ENCODE measurements at places on chromosomes 16 and 17.

DNA sequence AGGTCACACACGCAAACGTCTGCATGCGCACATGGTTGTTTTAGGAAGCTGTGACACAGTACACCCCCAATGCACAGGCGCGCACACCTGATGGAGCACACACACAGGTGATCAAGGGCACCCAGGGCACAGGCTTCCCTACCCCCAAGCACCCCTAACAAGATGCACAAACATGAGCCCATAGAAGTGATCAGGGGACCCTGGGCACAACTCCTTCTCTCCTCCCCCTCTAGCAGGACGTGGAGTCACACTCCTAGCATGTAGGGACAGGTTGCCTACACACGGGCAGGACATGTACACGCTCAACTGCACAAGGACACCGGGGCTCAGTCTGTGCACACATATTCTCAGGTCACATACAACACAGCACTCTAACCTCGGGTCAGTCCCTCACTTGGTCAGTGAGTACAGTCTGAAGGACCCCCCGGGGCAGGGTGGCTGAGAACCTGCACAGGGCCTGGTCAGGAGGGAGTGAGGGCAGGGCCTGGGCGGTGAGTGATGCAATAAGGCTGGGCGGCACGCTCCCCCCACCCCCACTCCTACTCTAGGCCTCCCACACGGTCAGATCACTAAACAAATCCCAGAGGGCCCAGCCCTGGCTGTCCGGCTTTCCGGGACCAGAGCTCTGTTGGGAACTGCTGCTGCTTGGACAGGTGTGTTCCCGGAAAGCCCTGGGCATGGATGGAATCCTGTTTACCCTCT is 751 bp upstream of the DOC2B start:
- no peak for DNase-seq

- DNase-seq, result no peak
These were observed 33.2 kb upstream of the MEAK7 start for GRCh38 chr16:84537491-84538151.

DNA sequence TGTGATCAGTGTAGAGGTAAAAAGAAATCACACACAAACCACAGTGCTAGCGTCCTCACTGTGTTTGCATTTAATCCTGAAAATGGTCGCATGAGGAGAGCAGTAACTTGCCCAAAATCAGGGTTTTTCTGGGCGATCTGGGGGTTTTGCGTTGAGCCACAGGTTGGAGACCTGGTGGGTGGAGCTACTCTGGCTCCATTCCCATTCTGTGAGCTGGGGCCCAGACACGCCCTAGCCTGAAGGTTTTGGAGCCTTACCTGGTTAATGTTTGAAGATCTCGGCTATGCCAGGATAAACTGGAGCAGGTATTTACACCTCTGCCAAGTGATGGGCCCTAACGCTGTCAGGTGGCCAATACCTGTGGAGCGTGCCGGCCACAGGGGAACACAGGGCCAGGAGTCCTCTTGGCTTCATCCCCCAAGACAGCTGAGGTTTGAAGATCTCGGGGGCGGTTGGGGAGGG is 48.4 kb downstream of the MPRIP start:
- no peak for DNase-seq

- no peak for DNase-seq
These were observed 20.5 kb upstream of the JPH3 start for GRCh38 chr16:87581857-87582215.

DNA sequence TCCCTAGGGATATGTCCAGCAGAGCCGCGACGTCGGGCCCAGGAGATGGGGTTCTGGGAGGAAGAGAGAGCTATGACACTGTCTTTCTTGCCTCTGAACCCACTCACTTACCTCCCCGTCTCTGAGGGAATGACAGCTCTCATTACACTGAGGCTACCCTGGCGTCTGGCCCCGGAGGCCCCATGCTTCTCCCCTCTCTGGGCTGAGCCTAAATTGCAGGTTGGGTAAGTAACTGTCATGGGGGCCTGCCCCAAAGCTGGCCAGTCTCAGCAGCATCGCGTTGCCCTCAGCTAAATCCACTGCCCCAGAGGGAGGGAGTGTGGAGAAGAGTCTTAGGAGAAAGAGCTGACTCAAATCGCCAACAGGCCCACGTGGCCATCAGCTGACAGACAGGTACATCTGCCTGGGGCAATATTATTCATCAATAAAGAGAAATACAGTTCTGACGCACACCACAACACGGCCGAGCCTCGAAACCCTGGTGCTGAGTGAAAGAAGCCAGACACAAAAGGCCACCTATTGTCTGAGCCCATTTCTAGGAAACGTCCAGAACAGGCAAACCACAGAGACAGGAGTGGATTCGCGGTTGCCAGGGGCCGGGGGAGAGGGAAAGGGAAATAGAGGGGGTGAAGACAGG is 156.4 kb downstream of the C16orf95 start:
- DNase-seq, result no peak

GRCh38 chr16:66366433-66367299 is at the start of gene CDH5:
Gene CDH5 (plus strand): TSS chr16:66366691. CDS start chr16:66379338, 12,647 bp downstream.
- no peak for DNase-seq

- DNase-seq, result no peak
These were observed 37.5 kb downstream of the CHD9 start for GRCh38 chr16:53092284-53092683.

DNA sequence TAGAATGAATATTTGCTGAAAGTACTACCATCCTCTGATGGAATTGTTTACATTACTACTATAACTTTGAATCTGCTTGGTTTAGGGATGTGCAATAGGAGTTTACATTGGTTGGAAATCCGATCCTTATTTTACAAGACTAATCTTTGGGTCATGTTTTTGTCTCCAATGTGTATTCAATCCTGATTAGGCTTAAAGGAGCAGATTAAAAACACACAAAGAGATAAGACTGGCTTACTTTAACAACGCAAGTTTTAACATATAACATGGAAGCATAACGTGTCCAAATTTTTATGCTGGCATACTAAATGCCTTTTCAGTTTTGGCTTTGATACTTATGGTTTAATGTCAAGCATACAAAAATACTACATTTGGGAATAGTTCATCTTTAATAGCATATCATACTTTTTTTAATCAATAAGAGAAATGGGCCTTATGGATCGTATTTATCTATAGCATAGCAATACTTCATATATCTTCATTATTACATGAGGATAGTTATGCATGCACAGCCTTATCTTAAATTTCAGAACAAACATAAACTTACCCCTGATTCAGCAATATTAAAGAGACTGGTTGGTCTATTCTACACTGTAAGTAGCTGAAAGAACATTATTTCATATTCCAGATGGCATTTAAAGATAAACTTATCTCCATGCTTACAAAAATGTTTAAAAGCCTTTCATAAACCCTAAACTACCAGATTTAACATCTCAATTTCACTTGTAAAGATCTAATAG is 69.9 kb upstream of the NACA2 start:
- no peak for DNase-seq

- no peak for DNase-seq
These were observed 189.7 kb downstream of the TMEM132E start for GRCh38 chr17:34769049-34769448.

- DNase-seq, result no peak
These were observed 47.8 kb upstream of the RASL10B start for GRCh38 chr17:35683591-35683990.

GRCh38 chr16:29779474-29779873 is 1.4 kb downstream of the ZG16 start:
- DNase-seq, result no peak

DNA sequence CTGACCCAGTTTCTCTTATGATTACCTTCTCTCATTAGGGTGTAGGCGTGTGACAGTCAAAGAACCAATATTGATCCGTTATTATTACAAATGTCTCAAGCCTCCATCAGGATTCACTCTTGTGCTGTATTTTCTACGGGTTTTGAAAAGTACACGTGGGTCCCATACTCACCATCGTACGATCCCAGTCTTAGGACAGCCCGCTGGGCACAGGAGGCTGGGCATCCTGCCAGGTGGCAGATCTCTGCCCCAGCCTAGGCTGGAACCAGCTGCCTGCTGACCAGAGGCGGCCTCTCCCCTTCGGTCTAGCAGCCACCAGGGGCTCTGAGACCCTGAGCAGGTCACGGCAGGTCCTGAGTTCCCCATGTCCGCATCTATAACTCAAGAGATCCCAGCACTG is 2.0 kb upstream of the METRNL start:
- DNase-seq, result no peak

DNA sequence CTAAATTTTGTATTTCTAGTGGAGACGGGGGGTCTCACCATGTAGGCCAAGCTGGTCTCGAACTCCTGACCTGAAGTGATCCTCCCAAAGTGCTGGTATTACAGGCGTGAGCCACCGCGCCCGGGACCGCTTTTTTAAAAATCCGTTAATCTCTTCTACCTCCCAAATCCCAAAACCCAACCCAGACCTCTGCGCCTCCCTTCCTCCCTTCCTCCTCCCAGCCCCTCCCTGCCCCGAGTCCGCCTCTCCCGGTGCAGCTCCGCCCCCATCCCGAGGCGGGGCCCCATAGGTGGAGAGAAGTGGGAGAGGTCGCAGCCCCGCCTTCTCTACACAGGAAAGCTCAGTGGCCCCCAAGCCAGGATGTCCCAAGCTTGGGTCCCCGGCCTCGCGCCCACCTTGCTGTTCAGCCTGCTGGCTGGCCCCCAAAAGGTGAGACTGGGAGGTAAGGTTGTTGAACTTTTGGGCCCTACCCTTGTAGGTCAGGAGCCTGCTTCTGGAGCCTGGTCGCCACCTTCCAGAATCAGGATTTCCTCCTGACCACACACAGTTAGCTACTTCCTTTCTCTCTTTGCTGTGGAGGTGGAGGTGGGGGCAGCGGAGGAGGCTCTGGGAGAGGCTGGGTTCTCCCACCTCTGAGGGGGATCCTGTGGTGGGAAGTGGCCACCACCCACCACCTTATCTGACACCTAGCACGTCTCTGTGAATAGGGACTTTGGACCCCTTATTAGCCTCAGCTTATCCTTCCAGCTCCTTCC is at the start of gene TMEM92:
Gene TMEM92 (plus strand): TSS at position 325 of the 755 bp plus-strand sequence. CDS start 36 bp downstream, at position 361.
- no peak for DNase-seq

DNA sequence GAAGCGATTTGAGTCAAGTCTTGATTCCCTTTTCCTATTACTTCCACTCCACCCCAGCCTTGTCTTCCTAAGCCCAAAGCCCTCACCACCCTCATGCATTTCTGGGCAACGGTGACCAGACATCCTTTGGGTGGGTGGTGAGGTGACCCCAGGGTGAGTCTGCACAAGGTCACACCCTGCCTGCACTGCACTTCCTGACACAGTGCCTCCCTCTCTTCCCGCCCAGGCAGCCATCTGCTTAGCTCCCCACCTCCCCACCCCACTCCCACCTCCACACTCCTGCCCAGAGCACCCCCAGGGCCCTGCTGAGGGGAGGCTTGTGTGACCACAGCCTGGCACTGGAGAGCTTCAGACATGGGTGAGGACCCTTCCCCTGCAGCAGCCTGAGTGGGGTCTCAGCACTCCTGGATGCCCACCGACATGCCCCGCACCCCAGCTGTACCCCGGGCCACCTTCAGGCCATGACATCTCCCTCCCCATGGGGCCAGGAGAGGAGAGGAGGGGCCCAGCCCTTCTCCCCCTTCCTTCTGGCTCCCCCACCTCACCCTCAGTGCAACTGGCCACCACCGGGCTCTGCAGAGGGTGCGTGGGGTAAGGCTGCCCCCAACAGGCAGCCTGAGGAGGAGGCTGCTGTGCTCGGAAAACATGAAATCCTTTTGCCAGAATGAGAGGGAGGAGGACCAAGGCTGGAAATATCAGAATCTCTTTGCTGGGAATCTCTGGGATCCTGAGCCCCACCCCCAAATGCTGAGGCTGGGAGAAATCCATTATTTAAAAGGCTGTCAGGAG is 68.6 kb downstream of the CCT6B start:
- no peak for DNase-seq

- DNase-seq, result no peak
These were observed 1.0 kb upstream of the MPDU1 start for GRCh38 chr17:7582396-7583252.

DNA sequence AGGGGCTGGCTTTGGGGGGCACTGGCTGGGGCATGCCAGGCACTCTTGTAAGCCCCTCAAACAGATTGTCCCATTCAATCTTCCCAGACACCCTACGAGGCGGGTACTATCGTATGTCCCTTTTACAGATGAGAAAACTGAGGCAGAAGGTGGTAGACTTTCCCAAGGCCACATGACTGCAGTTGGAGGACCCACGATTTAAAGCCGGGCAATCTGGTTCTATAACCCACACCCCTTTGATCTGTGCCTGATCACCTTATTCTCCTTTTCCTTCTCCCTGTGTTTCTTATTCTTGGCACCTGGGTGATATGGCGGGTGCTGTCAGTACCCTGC is 146.3 kb upstream of the IRX3 start:
- no peak for DNase-seq

DNA sequence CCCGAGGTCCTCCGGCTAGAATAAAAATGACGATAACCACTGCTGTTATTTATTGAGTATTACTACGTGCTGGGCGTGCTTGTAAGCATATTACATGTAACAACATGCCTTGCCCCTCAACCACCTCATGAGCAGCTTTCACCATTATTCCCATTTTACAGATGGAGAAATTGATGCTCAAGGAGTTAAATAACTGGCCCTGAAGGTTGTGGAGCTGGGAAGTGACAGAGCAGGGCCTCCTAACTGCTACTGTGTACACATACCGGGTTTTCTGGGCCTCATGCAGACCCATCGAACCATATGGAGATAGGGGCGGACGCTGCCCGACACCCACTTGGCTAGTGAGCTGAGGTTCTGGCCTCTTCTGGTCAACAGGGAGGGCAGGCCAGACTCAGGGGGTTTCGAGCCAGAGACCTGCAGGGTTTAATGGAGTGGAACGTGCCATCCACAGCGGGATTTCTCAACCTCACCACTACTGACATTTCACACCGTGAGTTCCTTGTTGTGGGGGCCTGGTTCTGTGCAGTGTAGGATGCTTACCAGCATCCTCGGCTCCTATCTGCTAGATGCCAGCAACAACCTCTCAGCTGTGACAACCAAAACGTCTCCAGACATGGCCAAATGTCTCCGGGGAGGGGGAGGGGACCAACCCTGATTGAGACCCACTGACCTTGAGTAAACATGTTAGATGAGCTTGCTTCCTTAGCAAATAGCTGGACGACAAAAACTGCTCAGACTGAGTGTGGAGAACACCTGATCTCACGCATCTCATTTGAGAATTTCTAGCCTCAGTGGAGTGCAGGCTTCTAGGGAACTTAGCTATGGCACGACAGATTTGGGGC is 432.0 kb downstream of the SLC39A11 start:
- no peak for DNase-seq

GRCh38 chr17:29855686-29856085 is 74.3 kb downstream of the SSH2 start:
- DNase-seq, result no peak

GRCh38 chr17:44293509-44294226 is 14.7 kb upstream of the RUNDC3A start:
- DNase-seq, result no peak

- no peak for DNase-seq
These were observed 14.4 kb upstream of the DOK4 start for GRCh38 chr16:57500578-57501111.

- DNase-seq, result no peak
These were observed 40.1 kb upstream of the RGS9 start for GRCh38 chr17:65097110-65097509.

- DNase-seq, result no peak
These were observed 3.3 kb upstream of the VAC14 start for GRCh38 chr16:70804153-70804733.

- DNase-seq, result no peak
These were observed 5.3 kb upstream of the WWOX start for GRCh38 chr16:78094166-78094565.

Measured in stimulated activated CD8-positive, alpha-beta memory T cell treated with anti-CD3 and anti-CD28 coated beads, Interleukin-4, amount 100 ng/mL, for 1 hour (primary cell).